ENCODE measurements at places on chromosomes 2 and 18.

DNA sequence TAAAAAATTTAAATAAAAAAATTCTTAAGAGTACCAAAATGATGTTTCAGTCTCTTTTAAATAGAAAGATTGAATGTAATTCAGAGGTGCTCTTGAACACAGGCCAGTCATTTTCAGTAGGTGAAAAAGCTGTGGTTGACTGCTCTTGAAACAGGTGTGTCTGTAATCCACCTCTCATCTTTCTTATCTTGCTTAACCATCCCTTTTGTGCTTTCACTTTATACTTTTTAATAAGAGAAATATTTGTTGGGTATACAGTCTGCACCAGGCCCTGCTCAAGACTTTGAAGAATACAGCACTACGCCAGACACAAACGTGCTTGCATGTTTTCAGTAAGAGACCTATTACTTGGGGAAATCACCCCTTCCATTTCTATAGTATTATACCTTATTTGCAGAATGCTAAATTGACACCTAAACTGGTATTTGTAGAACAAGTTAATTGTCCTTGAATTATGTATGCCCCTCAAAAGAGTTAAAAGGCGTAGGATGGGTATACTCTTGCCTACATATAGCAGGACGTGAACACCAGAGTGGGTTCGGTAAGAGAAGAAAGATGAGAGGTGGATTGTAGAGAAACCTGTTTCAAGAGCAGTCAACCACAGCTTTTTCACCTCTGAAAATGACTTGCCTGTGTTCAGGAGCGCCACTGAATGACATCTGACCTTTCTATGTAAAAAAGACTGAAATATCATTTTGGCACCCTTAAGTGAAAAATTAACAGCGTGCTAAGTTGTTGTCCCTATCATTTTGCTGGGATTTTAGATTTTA lies 4.0 kb upstream of the RTN4 start:
- peak; percentile 14 for DNase-seq

- no peak for DNase-seq
Measured at GRCh38 chr18:67483237-67483636, 33.3 kb downstream of the DSEL start.

GRCh38 chr2:236894791-236895190 lies 190.9 kb upstream of the COPS8 start:
- DNase-seq: no peak

DNA sequence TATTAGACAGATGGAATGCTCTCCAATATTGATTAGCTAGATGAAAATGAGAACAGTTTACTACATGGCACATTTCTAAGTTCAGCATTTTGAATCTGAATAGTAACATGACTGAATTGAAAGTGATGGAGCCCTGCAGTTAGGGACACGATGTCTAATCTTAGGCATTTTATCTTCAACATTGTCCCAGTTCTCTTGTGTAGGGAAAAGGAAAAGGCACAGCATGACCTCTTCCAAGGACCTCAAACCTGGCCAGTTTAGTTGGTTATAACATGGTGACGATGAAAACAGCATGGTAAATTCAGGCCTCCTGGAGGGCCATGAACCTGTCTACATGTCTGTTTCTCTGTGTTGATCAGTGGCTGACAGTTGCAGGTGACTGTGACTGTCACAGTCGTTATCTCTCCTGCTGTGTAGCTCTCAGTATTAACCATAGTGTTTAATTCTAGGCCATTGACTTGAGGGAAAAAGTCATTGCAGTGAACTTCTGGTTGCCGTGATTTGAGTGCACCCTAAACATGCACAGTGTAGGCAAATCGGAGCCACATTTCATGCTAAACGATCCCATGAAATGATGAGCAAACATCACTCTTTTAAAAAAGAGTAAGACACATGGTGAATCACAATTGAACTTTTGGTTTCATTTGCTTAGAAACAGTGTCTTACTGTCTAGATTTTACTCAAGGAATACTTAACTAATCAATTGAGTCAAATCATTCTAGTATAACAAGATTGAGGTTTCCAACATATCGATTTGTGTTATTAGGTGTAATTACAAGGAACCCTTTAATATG lies 129.7 kb downstream of the PHLPP1 start:
- peak; percentile 68 for DNase-seq

DNA sequence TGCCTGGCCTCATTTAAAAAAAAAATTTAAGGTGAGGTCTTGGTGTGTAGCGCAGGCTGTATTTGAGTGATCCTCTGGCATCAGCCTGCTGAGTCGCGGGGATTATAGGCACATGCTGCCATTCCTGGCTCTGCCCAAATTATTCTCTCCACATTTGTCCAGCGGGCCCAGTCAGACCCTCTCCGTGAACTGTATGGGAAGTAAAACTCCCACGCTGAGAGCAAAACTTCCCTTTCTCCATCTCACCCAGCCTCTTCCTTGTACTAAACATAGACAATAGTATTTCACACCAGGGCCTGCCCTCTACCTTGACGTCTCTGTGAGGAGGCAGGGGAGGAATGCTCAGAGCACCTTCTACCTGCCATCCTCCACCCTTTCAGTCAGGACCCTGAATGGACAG lies 37.0 kb downstream of the EIF4E2 start:
- no peak for DNase-seq

DNA sequence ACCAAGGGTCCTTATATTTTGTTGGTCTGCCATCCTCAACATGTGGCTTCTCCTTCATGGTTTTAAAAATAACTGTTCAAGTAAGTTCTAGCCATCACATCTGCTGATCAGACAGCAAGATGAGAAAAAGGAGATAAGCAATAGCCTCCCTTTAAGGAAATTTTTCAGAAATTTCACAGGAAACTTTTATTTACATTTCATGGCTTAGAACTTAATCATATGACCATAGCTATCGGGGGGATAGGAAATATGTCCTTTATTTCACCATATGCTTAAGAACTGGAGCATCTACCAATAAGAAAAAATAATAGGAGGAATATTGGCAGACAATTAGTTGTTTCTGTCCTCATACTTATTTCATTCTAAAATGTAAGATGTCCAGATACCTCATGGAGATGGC lies 16.2 kb downstream of the ATF2 start:
- no peak for DNase-seq

DNA sequence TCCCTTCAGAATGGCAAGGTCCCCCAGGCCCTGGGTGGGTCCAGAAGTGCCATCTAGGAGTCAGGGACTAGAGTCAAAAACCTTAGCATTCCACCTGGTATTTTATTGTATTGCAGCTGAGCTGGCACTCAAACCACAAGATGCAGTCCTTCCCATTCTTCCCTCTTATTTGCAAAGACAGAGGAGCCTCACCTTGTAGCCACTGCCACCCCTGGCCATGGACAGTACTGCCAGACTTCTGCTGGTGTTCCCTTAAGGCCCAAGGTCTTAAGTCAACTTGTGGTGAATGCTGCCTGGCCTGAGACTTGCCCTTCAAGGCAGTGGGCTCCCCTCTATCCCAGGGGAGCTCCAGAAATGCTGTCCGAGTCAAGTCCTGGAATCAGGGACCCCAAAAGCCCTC lies 6.9 kb downstream of the UGT1A10 start:
- no peak for DNase-seq

DNA sequence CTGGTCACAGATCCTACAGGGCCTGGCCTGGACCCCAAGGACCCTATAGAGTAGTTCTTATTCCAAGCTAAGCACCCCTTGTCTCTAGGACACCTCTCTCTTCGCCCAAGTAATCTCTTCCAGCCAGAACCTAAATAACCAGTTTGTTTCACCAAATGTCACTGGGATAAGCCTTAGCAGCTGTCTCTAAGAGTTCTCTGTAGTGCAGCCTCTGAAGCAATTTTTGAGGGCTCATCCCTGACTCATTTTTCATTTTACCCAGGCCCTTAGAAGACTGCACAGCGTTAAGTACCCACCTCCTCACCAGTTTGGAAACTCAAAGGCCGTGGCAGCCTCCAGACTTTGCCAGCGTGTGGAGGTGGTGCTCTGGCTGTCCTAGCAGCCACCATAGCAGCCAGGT lies 290.1 kb upstream of the SIX2 start:
- DNase-seq: no peak

DNA sequence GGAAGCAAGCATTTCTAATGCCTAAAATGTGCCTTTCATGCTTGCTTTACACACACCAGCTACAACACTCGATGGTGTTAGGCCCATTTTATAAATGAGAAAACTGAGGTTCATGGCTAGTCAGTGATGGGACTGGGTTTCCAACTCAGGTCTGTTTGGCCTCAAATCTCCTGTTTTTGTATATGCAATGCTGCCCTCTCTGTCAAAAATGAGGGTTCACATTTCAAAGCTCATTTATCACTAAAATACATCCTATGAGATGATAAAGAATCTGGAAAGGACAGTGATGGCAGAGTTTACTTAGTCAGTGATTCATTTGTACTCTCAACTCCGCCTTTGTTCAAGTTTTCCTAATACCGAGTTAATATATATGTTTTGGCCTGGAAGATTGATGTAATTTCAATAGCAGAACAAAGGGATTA lies 92.3 kb downstream of the KCTD1 start:
- DNase-seq: no peak
